Cortex of kidney (tissue), 1 donor: ENCODE measurements at places on chromosomes 1 and 21.

GRCh38 chr1:18712252-18712600 is 81.6 kb downstream of the PAX7 start:
- DNase-seq, result no peak

DNA sequence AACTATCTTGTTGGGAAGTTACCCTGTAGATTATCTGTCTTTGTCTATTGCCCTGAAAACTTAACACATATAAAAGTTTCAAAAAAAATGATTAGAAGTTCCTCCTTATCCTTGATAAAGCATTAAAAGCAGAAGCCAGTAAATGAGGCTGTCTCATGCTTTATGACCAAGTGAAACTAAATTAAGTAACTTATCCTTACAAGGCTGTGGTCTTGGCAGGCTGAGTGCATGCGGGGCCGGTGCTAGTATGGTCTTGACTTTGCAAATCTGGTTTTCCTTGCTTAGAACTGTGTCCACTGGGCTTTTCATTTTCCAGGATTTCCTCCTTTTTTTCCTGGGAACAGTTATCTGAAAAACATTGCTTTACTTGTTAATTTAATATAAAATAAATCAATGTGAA is 43.1 kb downstream of the PCNX2 start:
- no peak for DNase-seq

- no peak for DNase-seq
Observed at GRCh38 chr1:197633447-197634078, 141.7 kb downstream of the DENND1B start.

DNA sequence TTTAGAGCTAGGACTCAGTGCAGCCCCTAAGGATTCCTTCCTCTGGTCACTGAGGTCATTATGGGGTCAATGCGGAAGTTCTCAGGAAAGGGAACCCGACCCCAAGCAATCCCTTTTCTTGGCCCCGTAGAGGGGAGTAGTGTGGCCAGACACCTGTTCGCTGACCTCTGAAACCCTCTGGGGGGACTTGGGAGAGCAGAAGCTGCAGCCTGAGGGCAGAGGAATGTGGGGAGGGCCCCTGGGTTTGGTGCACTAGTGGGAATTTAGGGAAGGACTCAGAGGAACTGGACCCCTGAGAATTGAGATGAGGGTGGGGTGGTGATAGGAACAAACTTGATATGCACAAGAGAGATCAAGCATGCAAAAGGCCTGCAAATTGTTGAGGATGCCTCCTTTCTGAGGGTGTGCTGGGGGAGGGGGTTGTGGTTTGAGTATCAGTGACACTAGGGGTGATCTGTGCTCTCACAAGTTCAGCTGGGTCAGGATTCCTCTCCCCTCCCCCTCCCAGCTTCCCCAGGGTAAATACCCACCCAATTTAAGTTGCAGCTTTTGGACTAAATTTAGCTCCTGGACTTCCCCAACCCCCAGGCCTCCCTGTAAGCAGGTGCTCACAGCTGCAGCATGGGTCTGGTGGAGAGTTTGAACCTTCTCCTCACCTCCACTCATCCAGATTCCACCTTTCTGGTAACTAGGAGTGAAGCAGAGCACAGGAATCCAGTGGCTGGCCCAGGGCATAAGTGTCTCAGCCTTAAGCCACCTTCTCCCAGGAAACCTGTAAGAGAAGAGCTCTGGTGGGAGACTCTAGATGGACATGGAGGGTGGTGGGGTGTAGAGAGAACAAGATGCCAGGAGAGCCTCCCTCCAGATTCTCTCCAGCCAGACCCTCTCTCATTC is 13.5 kb downstream of the ADAMTSL4 start:
- DNase-seq, result no peak

GRCh38 chr1:23563003-23563402 is 3.7 kb upstream of the ID3 start:
- no peak for DNase-seq

DNA sequence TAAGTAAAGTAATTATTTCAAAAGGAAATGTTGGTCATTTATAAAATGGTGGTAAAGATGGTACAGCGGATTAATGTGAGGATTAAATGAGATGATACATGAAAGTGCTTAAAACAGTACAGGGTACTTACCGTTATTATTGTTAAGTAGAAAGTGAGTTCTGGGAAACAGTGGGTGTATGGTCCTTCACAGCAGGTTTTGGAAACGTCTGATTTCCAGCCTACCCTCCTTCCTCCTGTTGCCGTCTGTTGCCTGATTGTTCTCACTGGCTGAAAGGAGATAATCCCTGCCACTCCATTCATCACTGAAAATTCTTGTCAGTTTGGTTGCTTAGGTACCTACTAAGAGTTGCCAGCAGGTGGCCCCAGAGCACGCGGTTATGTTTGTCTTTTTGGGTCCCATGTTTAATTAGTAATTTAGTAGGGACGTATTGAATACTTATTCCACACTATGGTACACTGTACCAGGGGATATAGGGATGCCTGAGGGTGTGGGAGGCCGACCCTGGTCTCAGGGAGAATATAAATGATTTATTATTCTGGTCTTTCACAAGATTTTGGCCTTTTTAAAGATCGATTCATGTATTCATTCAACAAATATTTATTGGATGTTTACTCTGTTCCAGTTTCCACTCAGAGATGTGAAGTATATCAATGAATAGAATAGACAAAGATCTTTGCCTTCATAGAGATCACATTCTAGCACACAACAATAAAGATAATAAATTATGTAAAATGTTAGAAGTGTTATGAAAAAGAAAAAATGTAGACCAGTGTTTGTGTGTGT is 30.8 kb upstream of the RPTN start:
- no peak for DNase-seq

GRCh38 chr1:208939537-208940085 is 643.9 kb upstream of the CAMK1G start:
- no peak for DNase-seq

GRCh38 chr1:101356013-101356412 is 119.2 kb downstream of the S1PR1 start:
- no peak for DNase-seq

- no peak for DNase-seq
Observed at GRCh38 chr1:116337398-116337797, 35.6 kb upstream of the ATP1A1 start.

GRCh38 chr1:172378109-172378760 is 42.2 kb upstream of the C1orf105 start:
- DNase-seq, result no peak

DNA sequence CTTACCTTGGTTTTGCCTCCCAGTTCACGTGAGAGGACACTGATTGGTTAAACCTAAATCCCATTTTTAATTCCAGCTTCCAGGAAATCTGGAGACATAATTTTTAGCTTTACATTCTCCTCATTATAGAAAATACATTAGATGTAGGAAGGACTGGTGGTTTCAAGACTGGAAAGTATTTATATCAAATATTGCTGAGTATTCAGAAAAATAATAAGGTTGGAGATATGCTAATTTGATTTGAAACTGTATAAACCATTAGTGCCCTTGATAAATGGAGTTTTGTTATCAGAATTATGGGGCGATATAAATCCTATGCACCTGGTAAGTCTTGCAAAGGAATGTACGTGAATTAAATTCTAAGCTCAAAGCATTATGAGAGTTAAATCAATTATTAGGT is 218.0 kb upstream of the ADGRL4 start:
- DNase-seq, result no peak

DNA sequence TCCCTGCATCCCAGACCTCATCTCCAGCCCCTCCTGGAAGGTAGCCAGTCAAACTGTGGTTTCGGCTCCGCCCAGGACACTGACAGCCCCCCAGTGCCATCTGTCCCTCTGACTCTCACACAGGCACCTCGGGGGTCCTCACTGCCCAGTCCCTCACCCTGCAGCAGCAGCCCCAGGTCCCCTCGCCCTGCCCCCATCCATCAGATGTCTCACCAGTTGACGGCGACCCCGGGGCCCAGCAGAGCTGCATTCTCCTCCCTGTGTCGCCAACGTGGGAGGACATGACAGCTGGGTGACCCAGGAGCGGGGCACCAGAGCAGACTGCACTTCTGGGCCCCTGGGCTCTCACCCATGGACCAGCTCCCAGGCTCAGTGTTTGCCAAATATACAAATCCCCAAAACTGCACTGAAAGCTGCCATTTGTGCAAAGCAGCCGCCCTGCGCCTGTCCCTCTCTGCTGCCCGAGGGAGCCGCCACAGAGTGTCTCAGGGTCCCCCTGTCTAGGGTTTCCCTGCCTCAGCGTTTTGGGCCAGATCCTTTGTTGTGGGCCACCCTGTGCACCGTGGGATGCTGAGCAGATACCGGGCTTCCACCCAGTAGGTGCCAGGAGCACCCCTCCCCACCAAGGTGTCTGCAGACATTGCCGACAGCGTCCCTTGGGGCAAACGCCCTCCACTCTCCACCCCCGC is 48.2 kb downstream of the PRDM15 start:
- no peak for DNase-seq

DNA sequence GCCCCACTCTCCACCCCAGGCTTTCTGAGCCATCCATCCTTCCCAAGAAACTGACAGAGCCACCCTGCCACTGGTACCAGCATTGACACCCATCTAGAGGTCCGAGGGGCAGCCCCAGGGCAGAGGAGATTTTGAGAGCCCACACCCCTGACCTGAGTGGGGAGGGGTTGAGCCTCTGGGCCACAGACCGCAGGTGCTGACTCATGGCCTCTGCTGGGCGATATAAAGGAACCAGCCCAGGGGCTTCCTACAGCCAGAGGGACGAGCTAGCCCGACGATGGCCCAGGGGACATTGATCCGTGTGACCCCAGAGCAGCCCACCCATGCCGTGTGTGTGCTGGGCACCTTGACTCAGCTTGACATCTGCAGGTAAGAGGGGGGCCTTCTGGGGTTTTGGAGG is at the start of gene PADI4:
PADI4 (plus strand) TSS at position 252 of the 400 bp plus-strand sequence; CDS start at position 278, 26 bp downstream.
- no peak for DNase-seq

DNA sequence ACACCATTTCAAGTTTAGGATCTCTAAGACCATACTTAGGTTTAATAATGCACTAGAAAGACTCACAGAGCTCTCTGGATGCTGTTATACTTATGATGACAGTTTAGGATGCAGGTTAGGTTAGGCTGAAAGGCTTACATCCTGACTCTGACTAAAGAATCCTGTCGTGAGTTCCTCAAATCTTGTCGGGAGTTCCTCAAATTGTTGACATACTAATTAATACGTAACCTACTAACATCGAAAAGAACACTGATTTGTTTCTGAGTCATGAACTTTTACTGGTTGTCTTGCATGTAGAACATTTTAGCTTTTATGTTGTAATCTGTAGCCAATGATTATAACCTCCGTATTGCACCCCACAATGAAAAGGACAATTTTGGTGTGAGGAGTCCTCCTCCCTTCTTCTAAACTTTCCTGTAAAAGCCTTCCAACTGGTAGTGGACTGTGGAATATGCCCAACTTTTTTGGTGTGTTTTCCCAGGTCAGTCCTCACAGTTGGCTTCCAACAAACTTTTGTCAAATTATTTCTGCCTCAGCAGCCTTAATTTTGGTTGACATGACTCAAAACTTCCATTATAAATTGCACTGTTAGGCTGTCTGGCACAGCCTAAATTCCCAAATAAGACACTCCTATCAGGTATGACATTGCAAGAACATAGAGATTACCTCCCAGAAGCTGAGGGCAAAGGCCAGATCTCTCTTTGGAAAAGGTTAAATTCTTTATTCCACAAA is 107.9 kb upstream of the PALMD start:
- DNase-seq, result no peak

GRCh38 chr1:37987679-37988078 is 2.1 kb downstream of the SF3A3 start:
- no peak for DNase-seq

DNA sequence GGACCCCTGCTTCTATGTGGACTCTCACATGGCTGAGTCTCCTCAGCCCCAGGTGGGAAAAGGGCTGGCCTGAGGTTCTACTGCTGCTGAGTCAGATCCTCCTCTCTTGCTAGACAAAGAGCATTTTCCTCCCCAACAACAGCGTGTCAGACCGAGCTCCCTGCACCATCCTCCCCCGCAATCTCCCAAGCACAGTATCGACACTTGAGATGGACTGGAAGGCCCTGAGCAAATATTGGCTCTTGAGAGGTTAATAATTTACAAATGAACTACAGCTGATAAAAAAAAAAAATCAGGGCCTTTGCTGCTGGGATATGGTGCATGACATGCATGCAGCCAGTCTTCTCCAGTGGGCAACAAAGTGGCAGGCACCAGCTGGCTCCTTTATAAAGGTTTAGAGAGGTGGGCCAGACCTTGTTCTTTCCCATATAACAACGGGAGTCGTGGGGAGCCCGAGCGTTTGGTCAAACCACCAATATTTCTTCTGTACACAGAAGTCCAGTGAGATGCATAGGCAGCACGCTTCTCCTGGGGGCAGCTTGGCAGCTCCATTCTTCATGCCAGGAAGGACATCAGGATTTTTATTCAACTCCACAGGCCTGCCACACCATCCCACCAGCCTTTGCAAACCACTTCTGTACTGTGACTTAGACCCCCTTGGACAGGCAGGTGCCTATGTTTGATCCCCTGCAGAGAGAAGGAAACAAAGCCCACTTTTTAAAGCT is 55.4 kb upstream of the CAMK1G start:
- no peak for DNase-seq

DNA sequence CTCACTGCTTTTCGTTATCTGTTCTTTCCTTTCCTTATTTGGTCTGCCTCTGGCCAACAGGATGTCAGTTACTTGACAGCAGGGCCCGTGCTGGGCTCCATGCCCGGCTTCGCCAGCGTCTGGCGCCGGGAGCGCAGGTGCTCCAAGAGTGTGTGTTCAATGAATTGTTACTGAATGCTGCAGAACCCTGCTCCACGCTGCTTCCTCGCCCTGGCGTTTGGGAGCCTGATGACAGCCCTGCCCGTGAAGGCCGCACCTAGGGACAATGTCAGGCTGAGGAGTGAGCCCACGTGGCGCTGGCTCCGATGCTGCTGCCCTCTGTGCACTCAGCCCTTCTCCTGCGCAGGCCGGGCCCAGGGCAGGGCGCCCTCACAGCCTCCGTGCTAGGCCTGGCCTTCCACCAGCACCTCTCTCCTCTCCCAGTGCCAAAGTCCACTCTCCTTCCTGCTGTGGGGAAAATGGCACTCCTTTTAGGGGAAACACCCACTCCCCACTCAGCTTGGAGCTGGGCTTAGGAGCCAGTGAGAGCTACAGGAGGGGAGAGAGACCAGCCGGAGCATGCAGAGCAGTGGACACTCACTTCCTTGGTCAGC is 51.4 kb downstream of the ACBD3 start:
- no peak for DNase-seq

DNA sequence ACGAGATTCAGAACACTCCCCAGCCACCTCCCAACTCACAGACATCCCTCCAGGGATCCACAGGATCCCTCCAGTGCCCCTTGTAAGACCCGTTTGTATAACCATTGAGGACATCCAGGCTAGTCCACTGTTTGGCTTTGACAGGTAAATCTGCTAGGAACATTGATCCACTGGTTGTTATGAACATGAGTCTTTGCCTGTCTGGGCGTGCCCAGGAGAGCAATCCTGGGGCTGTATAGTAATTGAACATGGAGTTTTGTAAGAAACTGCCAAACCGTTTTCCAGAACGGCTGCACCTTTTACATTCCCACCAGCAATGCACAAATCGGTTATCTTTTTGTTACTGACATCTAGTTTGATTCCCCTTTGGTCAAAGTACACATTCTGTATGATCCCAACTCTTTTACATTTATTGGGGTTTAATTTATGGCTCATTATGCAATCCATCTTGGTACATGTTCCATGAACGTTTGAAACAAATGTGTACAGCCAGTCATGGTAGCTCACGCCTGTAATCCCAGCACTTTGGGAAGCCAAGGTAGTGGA is 88.7 kb downstream of the WDR4 start:
- DNase-seq, result no peak

- DNase-seq, result no peak
Observed at GRCh38 chr1:208224192-208224713, 19.9 kb downstream of the PLXNA2 start.
